ENCODE measurements at places on chromosomes 1 and 21.

DNA sequence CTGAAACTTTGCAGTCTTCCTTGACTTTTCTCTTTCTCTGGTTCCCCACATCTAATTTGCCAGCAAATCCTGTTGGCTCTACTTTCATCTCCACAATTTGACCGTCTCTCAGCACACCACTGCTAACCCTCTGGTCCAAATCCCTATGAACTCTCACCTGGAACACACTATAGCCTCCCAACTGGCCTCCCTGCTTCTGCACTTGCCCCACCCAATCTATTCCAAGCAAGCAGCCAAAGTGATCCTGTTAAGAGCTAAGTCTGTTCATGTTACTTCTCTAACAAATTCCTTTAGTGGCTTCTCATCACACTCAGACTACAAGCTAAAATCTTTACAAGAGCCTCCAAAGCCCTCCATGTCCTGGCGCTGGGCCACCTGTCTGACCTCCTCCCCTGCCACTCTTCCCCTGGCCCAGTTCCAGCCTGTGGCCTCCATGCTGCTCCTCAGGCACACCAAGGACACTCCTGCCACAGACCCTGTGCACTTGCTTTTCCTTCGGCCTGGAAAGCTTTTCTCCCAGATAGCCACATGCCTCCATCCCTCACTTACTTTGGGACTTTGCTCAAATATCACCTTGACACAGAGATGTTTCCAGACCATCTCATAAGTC is 104.1 kb downstream of the DTL start:
- DNase-seq = no peak

GRCh38 chr1:147635342-147635741 is 35.0 kb downstream of the ACP6 start:
- DNase-seq = no peak

GRCh38 chr1:95117207-95118066 is at the start of gene TLCD4:
Gene TLCD4, plus strand, starts transcription at chr1:95117355. Its CDS starts 26,547 bp downstream, at chr1:95143902.
- DNase-seq = peak; percentile 82

DNA sequence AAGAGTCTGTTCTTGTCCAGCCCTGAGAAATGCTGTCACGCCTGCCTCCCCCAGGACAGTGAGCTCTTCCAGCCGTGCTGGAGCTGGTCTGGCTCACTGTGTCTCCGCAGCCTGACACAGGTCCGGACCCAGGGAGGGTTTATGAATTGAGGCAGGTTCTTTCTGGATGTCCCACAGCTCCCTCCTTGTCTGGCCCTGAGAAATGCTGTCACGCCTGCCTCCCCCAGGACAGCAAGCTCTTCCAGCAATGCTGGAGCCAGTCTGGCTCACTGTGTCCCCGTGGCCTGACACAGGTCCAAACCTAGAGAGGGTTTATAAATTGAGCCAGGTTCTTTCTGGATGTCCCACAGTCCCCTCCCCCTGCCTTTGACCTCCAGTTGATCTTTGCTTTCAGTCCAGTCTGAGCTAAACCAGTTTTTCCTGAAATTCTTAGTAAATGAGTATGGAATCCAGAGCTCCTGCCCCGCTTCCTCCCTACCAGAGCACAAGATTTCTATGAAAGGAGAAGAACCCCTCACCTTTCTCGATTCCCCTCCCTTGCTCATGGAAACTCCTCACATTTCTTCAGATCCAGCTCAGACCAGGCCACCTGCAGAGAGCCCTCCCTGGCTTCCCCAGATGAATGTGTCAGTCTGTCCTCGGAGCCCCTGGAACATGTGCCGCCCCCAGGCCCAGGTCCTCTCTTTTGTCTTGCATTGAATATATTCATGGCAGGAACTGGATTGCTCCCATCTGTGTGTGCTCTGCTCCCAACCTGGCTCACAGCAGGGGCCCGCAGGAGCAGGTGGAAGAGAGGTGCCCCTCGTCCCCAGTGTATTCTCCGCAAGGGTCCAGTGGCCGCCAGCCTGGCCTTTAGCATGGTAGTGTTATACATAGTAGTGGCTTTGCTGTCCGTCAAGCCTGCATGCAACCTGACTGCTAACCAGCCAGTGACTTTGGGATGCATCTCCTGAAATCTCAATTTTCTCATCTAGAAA is 116.3 kb downstream of the EPHB2 start:
- peak; percentile 39 for DNase-seq

- DNase-seq = peak; percentile 76
These were observed 5.5 kb upstream of the GBP6 start for GRCh38 chr1:89358287-89358893.

GRCh38 chr1:98221923-98222322 is 301.1 kb upstream of the DPYD start:
- DNase-seq = no peak

DNA sequence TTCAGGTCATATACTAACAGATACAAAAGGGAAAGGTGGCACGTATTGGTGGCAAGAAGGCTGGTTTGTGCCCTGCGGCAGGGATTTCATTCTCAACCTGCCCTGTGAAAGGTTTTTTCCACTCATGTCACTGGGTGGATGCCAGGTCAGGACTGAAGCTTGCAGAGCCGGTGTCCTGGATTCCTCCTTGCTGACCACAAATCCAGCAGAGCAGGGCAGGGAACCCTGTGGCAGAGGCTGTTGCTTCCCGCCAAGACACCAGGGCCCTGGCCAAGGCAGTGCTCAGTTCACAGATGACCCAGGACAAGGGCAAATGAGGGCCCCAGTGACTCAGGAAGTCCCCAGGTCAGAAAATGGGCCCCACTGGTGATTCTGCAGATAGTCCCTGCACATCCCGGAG is 16.4 kb downstream of the BSND start:
- DNase-seq = no peak

DNA sequence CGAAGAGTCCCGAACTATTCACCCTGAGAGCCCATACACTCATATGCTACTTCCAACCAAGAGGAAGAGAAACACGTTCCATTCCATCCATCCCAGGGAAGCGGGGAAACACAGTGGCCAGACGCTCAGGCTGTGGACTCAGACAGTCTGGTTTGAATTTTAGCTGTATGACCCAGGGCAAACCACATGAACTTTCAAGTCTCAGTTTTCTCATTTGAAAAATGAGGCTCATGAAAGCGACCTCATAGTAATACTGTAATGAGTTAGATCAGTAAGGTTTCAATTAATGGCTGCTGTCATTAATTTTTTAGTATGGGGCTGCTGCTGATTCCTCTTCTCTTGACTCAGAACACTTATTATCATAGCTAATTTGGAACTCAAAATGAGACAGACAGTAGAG is 1.5 kb downstream of the FCRL4 start:
- DNase-seq = no peak

DNA sequence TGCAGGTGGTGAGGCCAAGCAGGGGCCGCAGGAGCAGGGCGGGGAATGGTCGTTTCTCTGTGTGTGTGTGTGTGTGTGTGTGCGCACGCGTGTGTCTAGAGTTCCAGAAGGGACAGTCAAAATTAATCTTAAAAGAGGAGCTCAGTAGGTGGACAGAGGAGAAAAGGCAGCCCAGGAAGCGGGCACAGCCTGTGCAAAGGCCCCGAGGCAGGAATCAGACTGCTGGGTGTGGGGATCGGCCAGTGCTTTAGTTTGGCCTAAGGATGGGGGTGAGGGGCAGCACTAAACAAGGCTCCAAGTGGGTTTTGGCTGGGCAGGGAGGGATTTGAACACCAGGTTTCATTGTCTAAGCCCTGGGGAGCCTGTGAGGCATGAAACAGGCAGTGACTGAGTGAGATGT is 21.7 kb downstream of the EPHA8 start:
- no peak for DNase-seq

- peak; percentile 66 for DNase-seq
These were observed 57.8 kb downstream of the SLC35D1 start for GRCh38 chr1:66996018-66996682.

DNA sequence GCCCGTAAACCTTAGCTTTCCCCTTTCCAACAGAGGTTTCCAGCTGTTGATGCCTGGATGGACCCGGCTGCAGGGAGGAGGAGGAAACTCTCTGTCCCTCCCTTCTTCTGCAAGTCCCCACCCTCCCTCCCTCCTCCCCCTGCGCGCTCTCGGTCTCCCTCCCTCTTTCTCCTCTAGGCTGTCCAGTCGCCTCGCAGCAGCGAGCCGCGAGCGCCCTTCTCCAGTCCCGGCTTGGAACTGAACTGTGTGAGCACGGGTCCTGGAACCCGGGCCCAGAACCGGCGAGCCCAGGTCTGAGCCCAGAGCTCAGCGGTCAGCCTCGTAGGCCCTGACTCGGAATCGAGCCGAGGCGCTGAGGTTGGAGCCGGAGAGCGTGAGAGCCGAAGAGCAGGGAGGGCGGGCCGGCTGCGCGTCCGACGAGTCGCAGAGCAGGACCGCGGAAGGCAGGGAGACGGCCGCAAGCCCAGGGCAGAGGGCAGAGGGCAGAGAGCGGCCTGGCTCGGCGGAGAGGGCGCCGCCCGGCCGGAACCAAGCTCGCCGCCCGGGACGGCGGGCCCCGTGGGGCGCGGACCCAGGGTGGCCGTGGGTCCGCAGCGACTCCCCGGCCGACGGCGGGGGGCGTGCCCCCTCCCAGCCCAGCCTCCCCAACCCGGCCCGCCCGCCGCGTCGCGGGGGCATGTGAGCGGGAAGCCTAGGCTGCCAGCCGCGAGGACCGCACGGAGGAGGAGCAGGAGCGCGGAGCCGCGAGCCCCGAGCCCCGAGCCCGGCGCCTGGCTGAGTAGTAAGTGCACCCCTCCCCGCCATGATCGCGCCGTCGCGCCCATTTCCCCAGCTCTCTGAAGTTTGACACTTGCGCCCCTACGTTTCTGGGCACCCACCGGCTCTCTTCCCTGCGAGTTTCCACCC is at the start of gene SOX13:
Gene SOX13 (plus strand): TSS at position 185 of the 906 bp plus-strand sequence. CDS start 39,801 bp downstream, outside the sequence.
- DNase-seq = peak; percentile 95

DNA sequence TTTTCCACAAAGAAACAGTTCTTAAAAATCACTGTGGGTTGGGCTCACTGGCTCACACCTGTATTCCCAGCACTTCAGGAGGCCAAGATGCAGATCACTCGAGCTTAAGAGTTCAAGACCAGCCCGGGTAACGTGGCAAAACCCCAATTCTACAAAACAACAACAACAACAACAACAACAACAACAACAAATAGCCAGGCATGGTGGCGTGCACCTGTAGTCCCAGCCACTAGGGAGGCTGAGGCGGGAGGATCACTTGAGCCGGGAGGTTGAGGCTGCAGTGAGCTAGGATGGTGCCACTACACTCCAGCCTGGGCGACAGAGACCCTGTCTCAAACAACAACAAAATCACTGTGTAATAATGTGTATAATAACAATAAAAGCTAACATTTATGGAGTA is 40.8 kb downstream of the CDCP2 start:
- no peak for DNase-seq

- no peak for DNase-seq
These were observed 574.8 kb upstream of the ZRANB2 start for GRCh38 chr1:71655604-71656003.

DNA sequence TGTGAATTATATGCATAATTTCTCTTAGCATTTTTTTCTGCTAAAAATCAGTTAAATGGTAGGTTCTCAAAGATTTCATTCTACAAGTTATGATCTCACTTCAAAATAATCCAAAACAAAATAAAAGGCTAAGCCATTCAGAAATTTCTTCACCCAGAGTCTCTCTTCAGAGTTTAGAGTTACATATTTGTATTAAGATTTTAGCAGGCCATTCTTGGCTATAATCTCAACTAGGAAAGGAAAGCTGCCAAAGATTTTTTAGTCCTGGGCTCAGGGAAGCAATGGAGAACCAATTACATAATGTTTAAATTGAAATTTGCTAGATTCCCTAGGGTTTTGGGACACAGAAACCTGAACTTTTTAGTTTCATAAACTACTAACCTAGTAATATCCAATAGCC is 245.0 kb downstream of the USH2A start:
- no peak for DNase-seq

GRCh38 chr1:31460027-31460426 is 47.0 kb downstream of the SERINC2 start:
- DNase-seq = no peak

DNA sequence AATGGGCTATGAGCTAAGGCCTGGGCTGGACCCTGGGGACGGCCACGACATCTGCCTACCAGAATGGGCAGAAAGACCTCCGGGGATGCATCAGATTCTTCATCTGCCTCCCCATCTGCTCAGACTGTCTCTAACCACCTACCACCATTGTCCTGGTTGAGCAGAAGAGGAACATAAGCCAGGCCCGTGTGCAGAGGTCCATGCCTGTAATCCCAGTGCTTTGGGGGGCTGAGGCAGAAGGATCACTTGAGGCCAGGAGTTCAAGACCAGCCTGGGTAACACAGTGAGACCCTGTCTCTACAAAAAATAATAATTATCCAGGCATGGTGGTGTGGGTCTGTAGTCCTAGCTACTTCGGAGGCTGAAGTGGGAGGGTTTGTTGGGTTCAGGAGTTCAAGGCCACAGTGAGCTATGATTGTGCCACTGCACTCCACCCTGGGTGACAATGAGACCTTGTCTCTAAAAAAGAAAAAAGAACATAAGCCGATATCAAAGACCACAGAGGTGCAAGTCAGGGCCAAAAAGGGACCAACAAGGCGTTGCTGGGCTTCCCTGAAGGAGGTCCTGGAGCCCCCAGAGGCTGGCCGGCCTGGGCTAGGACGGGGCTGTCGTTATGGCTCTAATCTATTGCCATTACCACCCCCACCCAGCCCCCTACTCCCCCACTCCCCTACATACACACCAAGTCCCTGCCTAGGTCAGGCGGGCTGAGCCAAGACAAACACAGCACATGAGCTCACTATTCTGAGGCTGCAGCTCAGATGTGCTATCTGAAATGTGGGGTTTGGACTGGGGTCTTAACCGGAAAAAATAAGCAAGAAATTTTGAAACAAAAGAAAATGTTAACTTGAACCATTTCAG is 239.2 kb upstream of the RAB4A start:
- no peak for DNase-seq

DNA sequence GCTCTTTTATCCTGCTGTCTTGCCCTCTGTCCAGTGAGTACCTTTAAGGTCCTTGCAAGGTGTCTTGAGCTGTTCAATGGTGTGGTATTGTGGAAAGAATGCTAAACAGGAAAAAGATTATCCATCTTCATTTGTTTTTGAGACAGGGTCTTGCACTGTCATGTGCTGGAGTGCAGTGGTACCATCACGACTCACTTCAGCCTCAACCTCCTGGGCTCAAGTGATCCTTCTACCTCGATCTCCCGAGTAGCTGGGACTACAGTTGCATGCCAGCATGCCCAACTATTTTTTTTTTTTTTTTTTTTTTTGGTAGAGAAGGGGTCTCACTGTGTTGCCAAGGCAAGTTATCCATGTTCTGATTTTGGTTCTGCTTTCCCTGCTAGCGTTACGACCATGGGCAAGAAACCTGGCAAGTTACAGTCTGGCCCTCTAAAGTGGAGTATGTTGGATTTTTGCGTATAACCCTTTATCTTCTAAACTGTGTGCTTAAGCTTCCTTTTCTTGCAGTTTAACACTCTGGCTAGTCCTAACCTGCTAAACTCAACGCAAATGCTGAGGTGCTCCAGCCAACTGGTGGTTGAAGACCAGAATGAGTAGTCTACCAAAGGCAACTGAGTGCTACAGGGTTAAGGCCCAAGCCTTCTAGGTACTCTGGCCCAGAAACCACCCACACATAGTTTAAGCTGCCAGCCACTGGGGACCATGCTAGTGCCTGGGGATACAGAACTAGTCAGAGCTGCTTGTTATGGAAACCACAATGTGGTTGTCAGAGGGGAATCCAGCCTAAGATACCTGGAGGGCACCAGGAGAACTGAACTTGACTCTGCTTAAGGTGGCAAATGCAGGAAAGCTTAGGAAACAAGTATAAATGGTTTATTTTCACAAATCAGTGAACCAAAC is 7.9 kb downstream of the RPL11 start:
- no peak for DNase-seq

- no peak for DNase-seq
These were observed 8.5 kb downstream of the PYCR2 start for GRCh38 chr1:225915538-225915991.

- DNase-seq = no peak
These were observed 18.0 kb downstream of the PODN start for GRCh38 chr1:53080041-53080440.
